Pericardium fibroblast (primary cell): ENCODE measurements at places on chromosomes 11 and 22. TPM values are rescaled to one million over a fixed set of nuclear protein-coding genes. Genes with fewer than 3 reads are reported as not detected.

The POTEH gene
- total RNA-seq = not detected in 2 replicates

The OR6T1 gene
- not detected in 2 replicates for total RNA-seq

The GGTLC2 gene
- not detected in 2 replicates for total RNA-seq

The MMP8 gene
- not detected in 2 replicates for total RNA-seq

The FAM83F gene
- total RNA-seq = 0.12 TPM in 1 of 2 replicates, not detected in the other

The ARFGAP2 gene
- 67.5 and 71.2 TPM in 2 replicates for total RNA-seq

The NUP98 gene
- 45.6 and 60.2 TPM in 2 replicates for total RNA-seq

The SLC25A18 gene
- total RNA-seq = 0.60 TPM in 1 of 2 replicates, not detected in the other

The STT3A gene
- total RNA-seq = 148 and 167 TPM in 2 replicates

The KCNK4 gene
- total RNA-seq = 0.26 TPM in 1 of 2 replicates, not detected in the other

The SERPING1 gene
- 440 and 806 TPM in 2 replicates for total RNA-seq

The AIFM3 gene
- 0.17 and 1.1 TPM in 2 replicates for total RNA-seq

The MYBPC3 gene
- not detected in 2 replicates for total RNA-seq

The UPK2 gene
- not detected in 2 replicates for total RNA-seq

The KCNJ5 gene
- not detected in 2 replicates for total RNA-seq

The SLC1A2 gene
- 0.17 and 2.0 TPM in 2 replicates for total RNA-seq

The CARD18 gene
- not detected in 2 replicates for total RNA-seq

The CBLIF gene
- total RNA-seq = not detected in 2 replicates

The SLC35E4 gene
- total RNA-seq = 8.4 and 9.5 TPM in 2 replicates

The SLC22A12 gene
- total RNA-seq = not detected in 2 replicates

The TRIM34 gene
- 4.6 and 10.2 TPM in 2 replicates for total RNA-seq

The PIWIL4 gene
- total RNA-seq = 0.82 and 1.4 TPM in 2 replicates

The SEPTIN3 gene
- total RNA-seq = 0.35 TPM in 1 of 2 replicates, not detected in the other

The CCDC116 gene
- not detected in 2 replicates for total RNA-seq
